Left colon (tissue), 2 donors: ENCODE measurements at places on chromosomes 12 and 14. TPM values are rescaled to one million over a fixed set of nuclear protein-coding genes. Genes with fewer than 3 reads are reported as not detected.

ANO4 gene
- 0.15 TPM for total RNA-seq

DNA sequence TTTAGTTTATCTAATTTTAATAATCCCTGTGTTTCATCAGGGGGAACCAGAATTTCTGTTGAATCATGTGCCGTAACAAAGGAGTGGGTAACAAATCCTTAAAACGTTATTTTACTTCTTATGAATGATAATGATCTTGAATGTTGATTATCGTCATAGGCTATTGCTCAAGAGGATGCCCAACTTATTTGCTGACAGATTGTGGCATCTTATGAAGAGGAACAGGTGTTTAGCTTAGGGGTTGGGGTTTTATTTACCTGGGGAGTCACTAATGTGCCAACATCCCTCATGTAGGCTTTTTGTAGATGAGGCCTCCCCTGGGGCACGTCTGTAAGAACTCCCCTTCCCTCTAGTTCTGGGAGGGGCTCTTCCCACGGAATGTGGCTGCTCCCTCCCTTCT is 32.4 kb upstream of the TMX1 start:
- no peak for DNase-seq

GLT1D1 gene
- total RNA-seq = not detected

DNA sequence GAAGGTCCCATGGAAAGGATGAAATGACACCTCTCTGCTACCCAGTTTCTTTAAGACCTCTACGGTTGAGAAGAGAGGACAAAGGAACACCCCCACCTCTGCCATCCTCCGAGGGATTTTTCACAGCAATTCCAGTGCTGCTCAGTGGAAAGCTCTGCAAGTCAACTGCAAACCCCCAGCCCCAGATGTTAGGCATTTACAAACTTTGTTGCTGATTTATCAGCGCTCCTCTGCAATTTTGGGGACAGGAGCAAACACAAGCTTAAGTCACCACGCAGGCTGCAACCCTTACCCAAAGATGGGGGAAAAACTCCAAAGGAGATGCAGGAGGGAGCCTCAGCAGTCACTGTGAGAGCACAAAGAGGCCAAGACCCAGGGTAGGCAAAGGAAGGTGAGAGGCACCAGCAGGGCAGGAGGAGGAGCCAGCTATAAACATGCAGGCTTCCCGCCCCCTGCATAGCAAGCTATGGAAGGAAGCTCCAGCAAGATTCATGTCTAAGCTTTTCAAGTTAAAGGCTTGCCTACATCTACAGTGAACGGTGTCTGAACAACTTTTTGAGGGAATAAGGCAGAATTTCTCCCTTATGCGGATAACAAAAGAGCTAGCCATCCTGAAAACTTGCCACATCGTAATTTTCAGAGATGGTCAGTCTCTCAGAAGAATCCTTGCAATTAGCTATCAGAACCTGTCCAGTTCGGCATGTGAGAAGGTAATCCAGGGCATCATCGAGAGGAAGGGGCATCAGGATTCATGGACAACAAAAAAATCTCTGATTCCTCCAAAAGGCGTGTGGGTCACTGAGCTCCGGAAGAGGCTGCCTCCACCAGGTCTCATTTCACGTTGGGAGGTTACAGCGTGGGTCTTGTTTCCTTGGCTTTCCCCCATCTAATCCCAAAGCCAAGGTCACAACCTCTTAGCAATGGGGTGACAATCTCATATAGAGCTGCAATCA is 3.9 kb downstream of the CTDSP2 start:
- DNase-seq = peak; percentile 46

DNA sequence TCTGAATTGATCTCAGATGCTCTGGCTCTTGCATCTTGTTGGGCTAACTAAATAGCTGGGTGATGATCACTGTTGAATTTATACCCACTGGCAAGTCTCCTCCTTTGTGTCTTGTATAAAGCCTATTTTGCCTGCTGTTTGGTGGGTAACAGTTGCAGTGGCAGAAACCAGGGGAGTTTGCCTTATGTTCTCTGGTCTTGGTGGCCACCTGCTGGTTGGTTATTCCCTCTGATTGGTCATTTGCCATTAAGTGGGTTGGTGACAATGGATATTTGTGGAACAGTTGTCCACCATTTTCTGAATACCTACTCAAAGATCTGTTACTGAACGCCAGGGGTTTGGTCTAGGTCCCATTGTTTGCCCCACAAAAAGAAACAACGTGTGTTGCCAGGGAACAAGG is 52.1 kb downstream of the AVPR1A start:
- no peak for DNase-seq

DNA sequence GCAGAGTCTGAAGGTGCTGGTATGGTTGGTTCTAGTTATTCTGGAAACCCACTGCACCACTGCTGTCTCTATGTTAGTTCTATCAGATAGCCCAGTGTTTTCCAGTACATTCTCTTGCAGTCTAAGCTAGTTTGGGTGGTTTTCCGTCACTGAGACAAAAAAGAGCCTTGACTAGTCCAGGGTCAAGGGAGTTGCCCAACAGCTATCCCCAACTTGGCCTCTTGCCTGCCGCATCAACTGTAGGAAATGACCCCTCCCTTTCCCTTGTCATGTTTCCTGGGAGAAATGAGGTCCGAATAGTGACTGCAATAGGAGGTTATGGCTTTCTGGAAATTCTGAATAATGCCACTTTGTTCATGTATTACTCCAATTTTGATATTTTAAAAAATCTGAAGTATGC is 160.4 kb downstream of the EFCAB11 start:
- DNase-seq = no peak

REM2 gene
- total RNA-seq = 0.64 TPM

DNA sequence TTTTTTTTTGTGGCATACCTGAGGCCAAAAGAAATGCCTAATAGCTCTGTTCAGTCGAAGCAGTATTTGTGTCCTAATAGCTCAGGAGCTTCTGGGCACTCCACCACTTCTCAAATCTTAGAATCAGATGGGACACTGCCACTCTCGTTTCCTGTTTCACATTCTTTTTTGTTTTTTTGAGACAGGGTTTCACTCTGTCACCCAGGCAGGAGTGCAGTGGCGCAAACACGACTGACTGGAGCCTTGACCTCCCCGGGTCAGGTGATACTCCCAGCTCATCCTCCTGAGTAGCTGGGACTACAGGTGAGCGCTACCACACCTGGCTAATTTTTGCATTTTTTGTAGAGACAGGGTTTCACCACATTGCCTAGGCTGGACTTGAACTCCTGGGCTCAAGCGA is 52.7 kb downstream of the SPPL3 start:
- DNase-seq = no peak

DNA sequence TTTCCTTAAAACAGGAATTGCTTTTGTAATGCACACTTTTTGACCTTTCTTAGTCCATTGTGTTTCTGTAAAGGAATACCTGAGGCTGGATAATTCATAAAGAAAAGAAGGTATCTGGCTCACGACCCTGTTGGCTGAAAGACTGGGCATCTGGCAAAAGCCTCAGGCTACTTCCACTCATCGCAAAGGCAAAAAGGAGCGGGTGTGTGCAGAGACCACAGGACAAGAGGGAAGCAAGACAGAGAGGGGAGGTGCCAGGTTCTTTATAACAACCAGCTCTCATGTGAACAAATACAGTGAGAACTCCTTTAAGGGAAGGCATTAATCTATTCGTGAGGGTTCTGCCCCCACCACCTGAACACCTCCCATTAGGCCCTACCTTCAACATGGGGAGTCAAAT is 182.1 kb downstream of the C12orf50 start:
- DNase-seq = no peak

DNA sequence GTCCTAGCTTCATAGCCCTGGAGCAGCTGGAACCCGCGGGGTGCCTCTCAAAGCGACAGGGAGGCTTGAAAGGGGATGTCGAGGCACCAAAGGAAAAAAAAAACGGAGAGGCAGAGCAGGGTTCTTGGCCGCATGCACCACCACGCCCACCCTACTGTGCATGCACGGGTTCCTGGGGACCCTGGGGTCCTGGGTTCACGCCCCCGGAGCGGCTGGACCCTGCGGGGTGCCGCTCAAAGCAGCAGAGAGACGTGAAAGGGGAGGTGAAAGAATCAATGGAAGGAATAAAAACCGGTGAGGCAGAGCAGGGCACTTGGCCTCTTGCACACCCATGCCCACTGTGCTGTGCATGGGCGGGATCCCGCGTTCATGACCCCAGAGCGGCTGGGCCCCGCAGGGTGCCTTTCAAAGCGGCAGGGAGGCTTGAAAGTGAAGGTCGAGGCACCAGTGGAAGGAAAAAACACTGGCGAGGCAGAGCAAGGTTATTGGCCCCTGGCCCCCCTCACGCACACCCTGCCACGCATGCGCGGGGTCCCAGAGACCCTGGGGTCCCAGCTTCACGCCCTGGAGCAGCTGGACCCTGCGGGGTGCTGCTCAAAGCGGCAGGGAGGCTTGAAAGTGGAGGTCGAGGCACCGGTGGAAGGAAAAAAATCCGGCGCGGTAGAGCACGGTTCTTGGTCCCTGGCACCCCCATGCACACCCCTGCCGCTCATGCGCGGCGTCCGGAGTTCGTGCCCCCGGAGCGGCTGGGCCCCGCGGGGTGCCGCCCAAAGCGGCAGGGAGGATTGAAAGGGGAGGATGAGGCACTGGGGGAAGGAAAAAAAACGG is 318.5 kb downstream of the ALG10 start:
- DNase-seq = no peak

KERA gene
- not detected for total RNA-seq

DNA sequence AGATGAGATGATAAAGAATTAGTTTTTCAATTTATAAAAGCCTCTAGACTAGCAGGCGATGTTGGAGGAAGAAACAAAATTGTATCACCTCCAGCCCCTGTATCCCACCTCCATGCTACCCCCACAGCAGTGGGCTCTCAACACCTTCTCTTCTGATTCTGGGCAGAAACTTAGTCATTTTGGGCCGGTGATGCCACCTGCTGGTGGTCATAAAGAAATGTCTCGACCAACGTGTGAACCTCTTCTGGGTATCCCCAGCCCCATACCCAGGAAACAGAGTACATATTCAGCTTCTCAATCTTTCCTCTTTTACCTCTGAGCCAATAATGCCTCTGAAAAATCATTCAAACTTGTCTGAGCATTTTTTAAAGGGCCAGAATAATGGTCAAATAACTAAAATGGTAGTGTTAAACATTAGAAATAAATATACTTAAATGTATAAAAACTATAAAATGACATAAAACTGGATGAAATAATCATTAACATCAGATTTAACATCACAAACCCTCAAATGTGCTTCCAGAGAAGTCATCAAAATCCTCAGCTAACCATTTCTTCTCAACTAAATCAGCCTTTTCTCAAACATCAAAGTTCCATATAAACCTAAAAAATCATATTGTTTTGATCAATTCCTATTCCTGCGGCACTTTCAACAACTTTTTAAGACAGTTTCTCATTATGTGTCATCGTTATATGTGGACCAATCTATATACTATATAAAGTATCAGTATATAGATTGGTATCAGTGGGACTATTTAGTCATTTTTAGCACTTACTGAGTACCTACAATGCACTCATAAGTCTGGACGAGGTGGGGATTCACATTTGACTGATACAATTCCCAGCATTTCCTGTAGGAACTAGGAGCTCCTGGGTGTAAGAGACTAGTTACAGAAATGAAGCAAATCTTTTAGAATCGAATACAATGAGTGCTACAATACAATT is 69.4 kb downstream of the ATXN2 start:
- DNase-seq = no peak

- DNase-seq = no peak
Measured at GRCh38 chr14:104658325-104658712, 31.1 kb upstream of the INF2 start.

GRCh38 chr14:64488590-64489099 is 15.0 kb downstream of the ZBTB25 start:
- no peak for DNase-seq

TMEM63C gene
- total RNA-seq = 43.0 TPM

LIMA1 gene
- 279 TPM for total RNA-seq

ST8SIA1 gene
- 4.9 TPM for total RNA-seq

DNA sequence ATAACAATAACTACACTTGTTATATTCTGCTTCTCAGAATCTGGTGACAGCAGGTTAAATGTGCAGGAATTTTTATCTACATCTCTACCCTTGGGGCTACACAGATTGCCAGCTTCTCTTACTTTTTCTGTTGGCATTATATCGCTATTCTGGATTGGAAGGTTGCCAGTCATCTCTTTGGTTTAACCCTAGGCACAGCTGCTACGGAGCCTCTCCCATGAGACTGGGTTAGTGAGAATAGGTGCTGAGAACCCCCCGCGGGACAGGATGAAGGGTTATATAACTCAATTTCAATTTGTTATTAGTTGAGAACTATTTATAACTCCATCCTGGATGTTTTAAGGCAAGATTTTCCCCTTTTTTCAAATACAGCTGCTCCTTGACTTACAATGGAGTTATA is 73.1 kb downstream of the ACADS start:
- no peak for DNase-seq

ADCY6 gene
- 130 TPM for total RNA-seq

- DNase-seq = no peak
Measured at GRCh38 chr14:57153286-57153685, 115.4 kb downstream of the EXOC5 start.

DNA sequence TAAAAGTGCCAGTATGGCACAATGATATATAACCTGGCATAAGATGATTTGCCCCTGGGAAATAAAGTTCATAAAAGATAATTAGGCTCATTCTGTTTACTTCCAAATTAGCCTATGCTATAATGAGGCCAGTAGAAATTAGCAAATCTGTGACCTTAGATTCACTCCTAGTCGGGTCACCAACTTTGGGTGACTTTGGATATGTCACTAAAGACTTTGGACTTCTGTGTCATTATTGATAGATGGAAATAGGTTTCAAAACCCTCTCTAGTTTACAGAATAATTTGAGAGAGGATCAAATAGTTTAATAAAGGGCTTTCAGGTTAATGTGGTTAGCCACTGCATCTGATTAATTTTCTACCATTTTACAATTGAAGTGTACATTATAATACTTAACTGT is 1869.3 kb upstream of the FLRT2 start:
- no peak for DNase-seq

DNA sequence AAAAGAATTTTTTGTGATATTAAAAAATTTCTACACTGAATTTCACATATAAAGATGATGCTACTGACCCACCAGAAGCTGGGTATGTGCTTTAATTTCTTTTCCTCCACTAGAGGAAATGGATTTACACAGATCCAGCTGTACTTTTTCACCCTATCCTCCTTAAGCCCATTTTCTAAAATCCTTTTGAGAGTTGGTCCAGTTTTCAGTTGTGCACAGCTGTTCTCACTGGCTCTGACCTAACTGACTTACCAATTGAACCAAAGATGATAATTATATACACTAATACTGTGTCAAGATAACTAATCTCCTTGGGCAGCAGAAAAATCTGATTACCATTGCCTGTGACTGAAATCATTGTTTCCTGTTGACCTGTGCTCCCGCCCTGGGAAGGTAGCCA is 108.5 kb downstream of the ZFC3H1 start:
- DNase-seq = no peak

ABCC9 gene
- total RNA-seq = 5.9 TPM

DNA sequence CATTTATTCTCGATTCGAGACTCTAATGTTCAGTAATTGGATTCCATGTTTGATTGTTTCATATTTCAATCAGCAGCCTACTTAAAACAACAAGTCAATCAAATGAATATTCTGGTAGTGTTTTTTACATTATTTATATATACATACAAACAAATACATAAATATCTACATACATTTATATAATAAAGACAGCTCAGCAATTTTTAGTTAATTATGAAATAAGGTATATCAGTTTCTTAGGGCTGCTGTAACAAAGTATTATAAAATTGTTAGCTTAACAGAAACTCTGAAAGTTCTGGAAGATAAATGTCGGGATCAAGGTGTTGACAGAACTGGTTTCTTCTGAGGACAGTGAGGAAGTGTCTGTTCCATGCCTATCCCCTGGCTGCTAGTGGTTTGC is 105.9 kb downstream of the MGST1 start:
- no peak for DNase-seq
